ENCODE measurements at places on chromosomes 13 and 19.
A peak's percentile ranks its signal among the peaks of the same experiment; 100 is the strongest.

DNA sequence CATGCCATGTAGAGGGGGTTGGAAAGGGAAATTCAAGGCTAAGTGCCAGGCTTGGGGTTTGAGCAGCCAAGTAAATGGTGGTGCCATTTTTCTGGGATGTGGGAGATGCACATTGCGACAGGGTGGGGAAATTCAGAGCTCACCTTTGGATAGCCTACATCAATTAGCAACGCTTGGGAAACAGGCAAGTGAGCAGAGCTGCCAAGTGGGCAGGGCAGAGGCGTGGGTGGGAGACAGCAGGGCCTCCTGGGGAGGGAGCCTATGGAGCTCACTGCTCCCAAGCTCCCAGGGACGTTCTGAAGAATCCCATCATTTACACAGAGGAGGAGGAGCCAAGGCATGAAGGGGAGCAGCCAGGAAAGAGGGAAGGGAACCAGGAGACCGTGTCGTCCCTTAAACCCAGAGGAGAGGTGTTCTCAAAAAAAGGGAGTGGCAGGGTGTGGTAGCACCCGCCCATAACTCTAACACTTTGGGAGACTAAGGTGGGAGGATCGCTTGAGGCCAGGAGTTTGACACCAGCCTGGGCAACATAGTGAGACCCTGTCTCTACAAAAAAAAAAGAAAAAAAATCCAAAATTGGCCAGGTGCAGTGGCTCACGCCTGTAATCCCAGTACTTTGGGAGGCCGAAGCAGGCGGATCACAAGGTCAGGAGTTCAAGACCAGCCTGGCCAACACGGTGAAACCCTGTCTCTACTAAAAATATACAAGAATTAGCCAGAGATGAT lies 11.5 kb upstream of the CCNE1 start:
- no peak for DNase-seq

DNA sequence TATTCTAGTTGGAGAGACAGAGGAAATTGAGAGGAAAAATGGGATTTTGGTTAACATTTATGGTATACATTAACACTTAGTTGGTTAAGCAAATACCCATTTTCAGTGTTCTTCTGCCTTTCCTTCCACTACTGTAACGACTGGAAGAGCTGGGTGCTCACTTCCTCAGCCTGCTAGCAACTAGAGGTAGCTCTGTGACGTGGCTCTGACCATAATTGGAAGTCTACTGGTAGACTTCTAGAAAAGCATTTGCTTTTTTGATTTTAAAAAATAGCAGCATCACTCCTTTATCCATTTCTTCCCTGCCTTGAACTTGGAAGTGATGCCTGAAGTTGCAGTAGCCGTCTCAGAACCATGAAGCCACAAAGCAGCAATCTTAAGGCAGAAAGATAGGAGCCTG lies 15.9 kb downstream of the NHLRC3 start:
- DNase-seq, result no peak

DNA sequence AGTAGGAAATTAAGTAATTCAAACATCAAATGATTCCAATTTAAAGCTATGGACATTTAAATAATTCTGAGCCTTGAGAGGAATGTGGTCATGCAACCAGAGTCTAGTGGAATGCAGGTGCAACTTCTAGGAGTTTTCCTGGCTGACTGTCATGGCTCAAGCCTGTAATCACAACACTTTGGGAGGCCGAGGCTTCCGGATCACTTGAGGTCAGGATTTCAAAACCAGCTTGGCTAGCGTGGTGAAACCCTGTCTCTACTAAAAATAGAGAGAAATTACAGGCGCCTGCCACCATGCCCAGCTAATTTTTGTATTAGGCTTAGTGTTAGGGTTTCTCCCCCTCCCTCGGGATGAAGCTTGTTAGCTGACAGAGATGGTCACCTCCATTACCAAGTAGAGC lies 6.4 kb downstream of the ZNF808 start:
- DNase-seq, result no peak

- DNase-seq, result no peak
Observed at GRCh38 chr19:16233836-16234551, 36.3 kb downstream of the AP1M1 start.

DNA sequence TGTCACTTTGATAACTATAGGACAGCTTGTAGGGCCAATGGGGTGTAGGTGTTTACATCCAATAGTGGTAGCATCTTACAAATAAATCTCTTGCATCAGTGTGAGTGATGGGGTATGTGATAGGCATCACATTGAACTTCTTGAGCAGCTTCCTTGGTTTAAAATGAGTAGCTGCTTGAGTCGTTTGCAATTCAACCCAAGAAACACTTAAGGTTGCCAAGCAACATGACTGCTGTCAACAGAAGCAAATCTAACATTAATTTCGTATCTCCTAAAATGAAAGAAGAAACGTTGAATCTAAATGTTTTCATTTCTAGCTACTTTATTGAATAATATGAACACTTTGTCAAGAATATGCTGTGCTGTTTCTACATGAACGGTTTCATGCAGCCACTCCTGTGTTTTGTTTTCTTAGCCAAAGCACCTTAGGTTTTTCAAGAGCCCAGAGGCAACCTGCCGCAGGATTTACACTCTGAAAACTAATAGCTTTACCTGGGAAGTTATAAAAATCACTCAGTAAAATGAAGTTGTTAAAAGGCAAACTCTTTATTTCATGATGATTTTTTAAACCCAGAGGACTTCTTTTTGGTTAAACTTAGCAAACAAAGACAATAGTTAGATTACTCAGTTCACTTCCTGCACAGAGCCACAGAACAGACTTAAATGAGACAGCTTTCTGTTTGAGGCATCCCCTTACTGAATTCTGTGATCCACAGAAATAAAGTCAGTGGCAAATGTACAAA lies 305.2 kb downstream of the MTUS2 start:
- DNase-seq, result no peak

- DNase-seq, result no peak
Observed at GRCh38 chr13:64071352-64071751, 2655.7 kb upstream of the PCDH20 start.

GRCh38 chr19:34838248-34838647 lies 65.2 kb upstream of the ZNF599 start:
- DNase-seq, result no peak

GRCh38 chr13:23963947-23964346 lies 66.6 kb upstream of the C1QTNF9B start:
- no peak for DNase-seq

GRCh38 chr13:41678848-41679247 lies 221.5 kb downstream of the RGCC start:
- no peak for DNase-seq

GRCh38 chr19:16778796-16779411 lies 50.3 kb upstream of the SIN3B start:
- peak; percentile 59 for DNase-seq

DNA sequence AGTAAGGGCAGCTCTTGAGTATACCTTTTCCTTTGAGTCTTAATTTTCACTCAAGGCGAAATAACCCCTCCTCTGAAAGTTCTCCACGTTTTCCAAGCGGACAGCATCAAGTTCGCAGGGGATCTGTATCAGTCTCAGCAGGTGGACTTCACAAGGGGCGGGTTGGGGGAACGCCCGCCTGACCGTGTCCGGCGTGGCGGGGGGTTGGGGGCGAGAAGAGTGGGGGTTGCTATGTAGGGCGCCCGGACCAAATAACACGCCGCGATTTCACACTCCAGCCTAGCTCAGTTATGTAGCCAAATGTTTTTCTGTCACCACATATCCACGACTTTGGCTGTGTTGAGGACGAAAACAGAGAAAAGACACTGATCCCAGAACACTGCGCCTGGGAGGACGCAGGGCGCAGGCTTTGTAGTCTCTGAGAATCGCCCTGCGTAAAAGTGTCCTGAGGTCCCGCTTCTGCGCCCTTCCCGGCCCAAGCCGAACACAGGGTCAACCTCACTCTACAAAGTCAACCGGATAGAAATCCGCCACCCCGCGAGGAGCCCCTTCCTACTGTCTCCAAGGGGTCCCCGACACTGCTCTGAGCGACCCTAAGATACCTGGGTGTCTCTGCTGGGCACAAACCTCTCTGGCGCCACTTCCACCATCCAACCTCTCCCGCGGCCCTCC lies 524 bp downstream of the RUBCNL start:
- DNase-seq, result no peak
